CD4-positive, alpha-beta T cell treated with Interferon gamma for 1 hour (primary cell): ENCODE measurements at places on chromosomes 3 and 15.

DNA sequence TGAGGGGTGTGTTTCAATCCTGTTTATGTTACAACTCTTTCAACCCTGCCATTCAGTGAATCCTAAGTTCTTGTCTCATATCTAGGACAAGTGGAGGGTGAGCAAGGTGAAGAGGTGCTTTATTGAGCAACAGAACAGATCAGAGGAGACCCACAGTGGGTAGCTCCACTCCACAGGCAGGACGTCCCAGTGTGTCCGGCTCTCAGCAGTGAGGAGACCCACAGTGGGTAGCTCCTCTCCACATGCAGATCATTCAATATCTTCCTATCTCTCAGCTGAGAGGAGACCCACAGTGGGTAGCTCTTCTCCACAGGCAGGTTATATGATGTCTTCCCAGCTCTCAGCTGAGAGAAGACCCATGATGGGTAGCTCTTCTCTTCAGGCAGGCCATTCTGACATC lies 556.7 kb downstream of the SI start:
- no peak for DNase-seq

GRCh38 chr3:59688636-59689035 lies 638.8 kb upstream of the CFAP20DC start:
- DNase-seq, result no peak

GRCh38 chr3:129892857-129893580 lies 492 bp downstream of the TMCC1 start:
- no peak for DNase-seq

DNA sequence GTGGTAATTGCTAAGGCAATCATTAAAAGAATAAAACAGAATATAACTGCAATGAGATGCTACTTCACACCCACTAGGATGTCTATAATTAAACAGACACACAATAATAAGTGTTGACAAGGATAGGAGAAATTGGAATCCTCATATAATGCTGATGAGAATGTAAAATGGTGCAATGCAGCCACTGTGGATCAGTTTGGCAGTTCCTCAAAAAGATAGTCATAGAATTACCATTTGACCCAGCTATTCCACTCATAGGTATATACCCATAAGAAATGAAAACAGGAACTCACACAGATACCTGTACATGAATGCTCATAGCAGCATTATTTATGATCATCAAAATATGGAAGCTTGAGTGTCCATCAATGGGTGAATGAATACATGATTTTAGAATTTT lies 9.6 kb upstream of the RNF111 start:
- no peak for DNase-seq

- DNase-seq, result peak; percentile 62
Measured at GRCh38 chr15:78859971-78860719, 12.5 kb upstream of the MORF4L1 start.

GRCh38 chr15:74240002-74240568 lies 4.0 kb downstream of the CCDC33 start:
- no peak for DNase-seq

DNA sequence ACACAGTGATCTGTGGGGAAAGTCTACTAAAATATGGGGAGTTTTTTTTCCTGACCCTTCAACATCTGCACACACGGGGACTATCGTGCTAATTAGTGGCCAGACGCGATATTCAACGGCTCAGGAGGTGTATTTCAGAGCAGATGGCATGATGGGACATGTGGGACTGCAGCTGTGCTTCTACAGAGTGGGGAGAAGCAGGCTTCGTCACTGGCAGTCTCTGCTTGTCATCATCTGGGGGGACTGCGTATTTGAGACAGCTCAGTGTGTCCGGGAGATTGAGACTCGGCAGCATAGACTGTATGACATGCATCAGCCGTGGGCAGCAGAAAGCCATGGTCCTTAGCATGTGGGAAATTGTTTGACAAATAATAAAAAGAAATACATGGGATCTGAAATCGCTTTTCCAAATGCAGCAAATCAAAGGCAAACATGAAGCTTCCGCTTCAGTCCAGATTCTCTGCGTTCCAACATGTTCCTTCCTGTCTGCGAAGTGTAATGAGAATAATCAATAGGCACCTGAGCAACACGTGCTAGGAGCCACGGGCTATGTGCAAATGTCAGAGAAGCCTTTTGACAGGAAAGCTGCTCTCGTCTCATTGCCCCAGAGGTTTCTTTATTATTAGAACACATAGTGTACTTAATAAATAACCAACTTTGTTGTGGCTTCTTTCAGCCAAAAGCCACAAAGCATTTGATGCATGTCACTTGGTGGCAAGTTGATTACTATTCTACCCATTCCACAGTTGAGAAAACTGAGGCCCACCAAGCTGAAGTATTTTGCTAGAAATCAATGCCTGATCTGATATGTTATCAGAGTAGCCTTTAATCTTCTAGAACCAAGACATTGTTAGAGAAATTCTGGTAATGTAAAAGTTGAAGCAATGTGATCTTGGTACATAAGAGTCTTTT lies 276.3 kb downstream of the RYR3 start:
- no peak for DNase-seq

- no peak for DNase-seq
Measured at GRCh38 chr3:93855401-93855800, 118.3 kb downstream of the PROS1 start.

DNA sequence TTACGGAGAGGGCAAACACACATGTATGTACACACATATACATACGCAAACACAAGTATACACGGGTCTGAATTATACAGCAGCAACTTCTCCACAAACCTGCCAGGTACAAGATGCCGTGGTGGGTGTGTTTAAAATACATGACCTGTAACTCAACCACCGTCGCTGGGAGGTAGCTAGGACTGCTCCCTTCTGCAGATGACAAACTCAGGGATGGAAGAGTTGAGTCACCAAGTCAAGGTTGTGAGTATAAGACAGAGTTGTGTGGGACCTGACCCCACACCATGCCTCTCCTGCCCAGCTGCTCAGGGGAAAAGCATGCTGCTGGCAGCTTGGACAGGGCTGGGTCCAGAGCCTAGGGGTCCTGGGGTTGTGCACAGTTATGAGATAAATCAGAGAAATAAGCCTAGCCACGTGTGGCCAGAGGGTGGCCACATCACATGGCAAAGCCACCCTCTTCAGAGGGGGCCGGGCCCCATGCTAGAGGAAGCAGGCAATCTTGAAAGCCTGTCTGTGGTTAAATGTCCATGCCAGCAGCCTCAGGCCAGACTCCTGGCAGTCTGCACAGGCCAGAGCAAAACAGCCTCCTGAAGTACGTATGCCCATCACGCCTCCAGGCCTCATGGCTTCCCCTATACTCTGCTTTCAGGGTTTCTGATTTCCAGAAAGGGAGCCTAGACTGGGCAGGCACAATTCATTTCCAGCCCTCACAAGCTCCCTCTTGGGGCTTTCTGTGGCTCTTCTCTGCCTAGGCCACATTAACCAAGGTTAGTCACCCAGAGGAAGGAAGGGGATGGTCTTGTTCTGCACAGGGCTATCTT lies 107.7 kb upstream of the RPL32 start:
- DNase-seq, result no peak

GRCh38 chr3:13294442-13295351 lies 125.4 kb downstream of the NUP210 start:
- DNase-seq, result no peak

DNA sequence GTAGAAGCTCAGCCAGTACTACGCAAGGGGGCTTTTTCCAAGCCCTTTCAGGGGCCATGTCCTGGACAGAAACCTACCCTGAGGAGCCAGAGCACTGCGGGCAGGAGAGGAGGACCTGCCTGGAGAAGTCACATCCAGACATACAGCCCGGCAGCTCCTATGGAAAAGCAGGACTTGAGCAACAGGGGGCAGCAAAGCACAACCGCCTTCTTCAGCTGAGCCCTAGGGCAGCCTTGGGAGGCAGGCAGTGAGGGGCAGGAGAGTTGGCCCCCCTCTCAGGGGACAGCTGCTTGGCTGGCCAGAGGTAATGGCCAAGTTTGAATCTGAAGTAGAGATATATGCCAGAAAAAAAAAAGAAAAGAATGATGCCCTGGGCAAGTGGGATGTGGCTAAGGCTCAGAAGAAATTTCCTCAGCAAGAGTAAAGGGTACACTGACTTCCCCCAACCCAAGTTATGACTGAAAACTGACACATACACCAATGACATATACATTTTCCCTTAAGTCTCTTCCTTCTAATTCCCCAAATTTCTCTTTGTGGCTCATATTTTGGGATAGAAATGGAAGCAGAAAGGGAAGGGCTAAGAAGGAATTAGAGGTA lies 56.9 kb downstream of the CYP19A1 start:
- DNase-seq, result peak; percentile 26

DNA sequence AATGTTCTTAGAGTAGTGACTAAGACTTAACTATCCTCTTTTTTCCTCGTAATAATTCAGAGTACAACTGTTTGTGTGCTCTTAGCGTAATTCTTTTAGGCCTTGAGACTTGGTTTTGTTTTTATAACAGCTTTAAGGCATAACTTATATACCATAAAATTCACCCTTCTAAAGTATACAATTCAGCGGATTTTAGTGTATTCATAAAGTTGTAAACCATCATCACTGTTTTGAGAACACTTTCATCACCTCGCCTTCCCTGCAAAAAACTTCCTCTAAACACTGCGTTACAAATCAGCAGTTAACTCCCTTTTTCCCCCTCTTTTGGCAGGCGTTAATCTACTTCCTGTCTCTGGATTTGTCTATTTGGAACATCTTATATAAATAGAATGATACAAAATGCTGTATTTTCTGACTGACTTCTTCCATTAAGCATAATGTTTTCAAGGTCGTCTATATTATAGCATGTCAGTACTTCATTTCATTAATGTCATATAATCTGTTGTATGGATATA lies 18.7 kb downstream of the DNAJC13 start:
- DNase-seq, result no peak

DNA sequence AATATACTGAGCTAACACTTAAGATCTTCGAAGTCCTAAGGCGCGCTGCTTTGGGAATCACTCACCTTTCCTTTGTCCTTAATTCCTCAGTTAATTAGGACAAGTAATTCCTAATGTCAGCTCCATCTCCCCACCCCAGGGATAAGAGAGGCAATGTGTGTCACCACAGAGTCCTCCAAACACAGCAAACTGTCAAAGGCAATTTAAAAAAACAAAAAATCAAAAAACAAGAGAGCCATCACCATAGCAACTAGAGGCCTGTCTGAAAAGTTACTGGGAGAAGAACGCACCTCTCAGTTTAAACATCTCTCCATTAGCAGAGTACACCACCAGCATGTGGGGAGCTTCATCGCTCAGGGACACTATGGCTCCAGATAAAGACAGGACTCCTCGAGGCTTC lies 101.7 kb downstream of the OSBPL10 start:
- DNase-seq, result no peak

- DNase-seq, result no peak
Measured at GRCh38 chr15:48559285-48559684, 86.2 kb downstream of the FBN1 start.

GRCh38 chr3:47984075-47984728 lies 32.0 kb downstream of the MAP4 start:
- DNase-seq, result no peak

DNA sequence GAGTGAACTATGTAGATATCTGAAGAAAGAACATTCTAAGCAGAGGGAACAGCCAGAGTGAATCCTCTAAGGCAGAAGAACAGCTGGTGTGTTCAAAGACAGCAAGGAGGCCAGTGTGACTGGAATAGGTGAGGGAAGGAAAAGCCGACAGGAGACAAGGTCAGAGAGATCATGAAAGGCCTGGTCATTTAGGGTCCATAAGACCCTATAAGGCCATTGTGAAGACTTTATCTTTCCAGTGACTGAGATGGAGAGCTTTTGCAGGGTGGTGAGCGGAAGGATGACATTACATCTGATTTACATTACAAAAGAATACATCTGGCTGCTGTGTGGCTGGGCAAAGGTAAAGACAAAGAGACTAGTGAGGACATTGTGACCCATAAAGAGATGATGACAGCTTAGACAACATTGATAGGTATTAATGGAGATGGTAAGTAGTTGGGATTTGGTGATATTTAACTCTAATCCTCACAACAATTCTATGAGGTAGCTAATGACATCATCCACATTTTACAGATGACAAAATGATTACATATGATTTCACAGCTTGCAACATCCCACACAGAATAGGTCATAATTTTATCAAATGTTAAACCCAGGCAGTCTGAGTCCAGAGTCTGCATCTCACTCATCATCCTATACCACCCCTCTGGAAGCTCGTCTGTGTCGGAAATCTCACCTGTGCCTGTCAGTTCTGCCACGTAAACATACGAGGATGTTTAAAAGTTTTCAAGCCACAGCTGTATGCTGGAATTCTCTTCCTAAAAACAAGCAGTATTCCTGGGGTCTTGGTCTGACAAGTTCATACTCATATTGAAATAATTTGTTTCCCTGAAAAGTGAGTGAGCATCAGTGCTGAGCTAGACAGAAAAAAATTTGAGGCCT lies 70.2 kb upstream of the PIK3R4 start:
- no peak for DNase-seq

- DNase-seq, result no peak
Measured at GRCh38 chr3:50912746-50913145, 238.0 kb downstream of the DOCK3 start.

DNA sequence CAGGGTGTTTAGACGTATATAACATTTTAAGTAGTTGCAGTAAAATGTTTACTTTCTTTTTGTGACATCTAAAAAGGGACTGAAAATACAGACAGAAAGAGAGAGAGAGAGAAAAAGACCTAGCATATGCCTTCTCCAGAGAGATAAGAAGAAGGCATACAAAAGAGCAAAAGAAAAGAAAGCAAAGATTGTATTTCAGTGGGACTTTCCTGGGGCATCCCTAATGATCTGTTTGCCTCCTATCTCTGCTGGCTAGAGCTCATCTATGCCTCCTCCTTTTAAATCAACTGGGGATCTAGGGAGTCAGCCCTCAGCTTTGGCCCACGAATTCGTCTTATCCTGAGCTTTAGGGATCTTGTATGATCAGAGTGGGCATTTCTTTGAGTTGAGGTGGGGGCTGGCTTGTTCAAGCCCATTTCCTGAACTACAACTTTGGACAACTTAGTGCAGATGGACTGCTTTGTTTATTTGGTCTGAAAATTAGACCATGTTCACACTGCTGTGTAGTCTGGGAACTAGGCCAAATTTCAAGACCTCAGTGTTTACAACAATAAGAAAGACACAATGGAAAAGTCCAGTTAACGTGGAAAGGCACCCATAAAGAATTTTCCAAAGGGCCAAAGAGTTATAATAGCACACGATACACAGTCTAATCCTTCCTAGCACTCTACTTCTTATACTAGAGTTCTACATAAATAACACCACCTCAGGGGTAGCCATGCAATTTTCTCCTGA lies 61.0 kb downstream of the ATP8B4 start:
- no peak for DNase-seq

DNA sequence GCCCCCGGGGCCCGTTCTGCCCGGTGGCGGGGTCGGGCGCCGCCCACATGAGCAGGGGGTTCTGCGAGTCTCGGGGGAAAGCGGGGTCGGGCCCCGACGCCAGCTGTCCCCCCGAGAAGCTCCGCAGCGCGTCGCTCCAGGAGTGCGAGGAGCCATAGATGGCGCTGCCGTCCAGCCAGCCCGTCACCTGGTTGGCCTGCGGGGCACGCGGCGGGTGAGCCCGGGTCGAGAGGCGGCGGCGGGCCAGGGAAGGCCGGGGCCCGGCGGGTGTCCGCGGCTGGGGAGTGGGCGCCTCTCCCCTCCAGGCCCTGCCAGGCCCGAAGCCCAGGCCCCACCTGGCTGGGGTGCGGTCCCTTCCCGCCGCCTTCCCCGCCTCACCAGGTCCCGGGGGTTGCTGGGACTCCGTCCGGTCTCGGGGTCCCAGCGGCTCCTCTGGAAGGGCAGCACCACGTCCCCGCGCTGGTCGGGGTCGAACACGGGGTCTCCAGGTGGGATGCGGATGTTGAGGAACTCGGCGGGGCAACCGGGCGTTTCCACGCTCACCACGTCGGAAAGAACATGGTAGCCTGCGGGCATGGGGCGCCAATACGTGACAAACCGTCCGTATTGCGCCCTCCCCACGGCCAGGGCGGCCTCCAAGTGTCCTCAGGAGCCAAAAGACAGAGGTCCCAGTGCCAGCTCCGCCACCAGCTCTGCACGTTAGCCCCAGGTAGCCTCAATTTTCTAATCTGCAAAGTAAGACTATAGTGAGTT lies 2.4 kb downstream of the DUOX2 start:
- no peak for DNase-seq
